ENCODE measurements at places on chromosomes 4 and X.

DNA sequence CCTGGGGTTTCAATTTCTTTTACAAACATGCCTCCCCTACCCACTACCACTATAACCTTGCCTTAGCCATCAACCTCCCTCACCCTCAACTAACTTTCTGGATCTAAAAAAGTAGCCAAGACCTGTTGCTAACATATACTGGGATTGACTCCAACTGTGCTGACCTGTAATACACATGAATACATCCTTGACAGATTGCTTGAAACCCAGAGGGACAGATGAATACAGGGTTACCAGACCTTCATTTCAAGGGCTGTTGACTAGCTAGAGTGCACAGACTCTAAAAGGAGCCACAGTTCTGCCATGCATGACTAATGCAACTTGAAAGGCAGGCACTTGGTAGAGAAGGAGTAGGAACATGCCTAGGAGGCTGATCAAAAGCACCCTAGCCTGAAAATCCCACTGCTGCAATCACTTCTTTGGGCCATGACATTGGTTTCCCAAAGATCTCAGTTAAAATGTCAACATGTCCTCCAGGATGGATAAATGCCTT, 121.0 kb downstream of the PCDH19 start:
- DNase-seq = no peak

DNA sequence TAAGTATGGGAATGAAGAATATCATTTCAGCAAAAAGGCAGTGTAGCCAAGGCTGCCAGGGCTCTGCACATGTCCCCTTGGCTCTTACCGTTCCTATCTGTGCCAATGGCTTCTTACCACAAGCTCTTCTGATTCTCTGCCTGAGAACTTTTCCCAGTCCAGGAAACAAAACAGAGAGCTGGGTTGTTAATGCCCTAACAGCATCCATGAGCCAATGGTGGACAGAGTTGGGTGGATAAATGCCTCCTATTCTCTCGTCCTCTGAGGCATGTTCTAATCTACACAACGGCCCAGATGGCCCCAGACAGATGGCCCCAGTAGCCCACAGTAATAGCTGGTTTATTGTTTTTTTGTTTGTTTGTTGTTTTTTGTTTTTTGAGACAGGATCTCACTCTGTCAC, 28.0 kb downstream of the SCD5 start:
- DNase-seq = peak; percentile 97

- DNase-seq = no peak
Measured at GRCh38 chrX:152865232-152865920, 32.5 kb upstream of the ZNF185 start.

DNA sequence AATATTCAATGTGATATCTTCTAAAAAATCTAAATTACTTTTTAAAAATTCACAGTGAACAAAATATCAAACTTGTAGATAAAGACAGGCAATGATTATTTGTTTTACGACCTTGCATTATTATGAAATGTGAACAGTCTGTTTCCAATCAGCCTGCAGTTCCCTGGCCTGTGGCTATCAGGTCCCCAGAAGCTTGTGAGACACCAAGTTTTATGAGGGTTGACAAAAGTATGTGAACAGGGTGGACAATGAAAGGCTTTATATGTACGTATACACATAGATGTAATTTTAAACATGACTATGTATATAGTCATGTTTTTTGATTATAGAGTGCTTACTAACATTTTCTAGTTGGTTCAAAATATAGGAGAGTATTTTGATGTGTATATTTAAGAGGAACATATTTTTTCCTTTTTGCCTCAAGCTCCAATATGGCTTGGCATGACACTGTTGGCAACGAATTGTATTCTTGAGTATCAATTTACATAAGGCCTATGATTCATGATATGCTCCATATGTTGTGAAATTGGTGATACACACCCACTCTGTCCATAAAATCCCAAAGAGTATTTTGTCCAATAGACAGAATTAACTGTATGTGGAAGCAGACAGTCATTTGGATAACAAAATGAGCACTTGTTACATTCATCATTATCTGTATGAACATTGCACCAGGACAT, 55.7 kb downstream of the BTC start:
- no peak for DNase-seq

DNA sequence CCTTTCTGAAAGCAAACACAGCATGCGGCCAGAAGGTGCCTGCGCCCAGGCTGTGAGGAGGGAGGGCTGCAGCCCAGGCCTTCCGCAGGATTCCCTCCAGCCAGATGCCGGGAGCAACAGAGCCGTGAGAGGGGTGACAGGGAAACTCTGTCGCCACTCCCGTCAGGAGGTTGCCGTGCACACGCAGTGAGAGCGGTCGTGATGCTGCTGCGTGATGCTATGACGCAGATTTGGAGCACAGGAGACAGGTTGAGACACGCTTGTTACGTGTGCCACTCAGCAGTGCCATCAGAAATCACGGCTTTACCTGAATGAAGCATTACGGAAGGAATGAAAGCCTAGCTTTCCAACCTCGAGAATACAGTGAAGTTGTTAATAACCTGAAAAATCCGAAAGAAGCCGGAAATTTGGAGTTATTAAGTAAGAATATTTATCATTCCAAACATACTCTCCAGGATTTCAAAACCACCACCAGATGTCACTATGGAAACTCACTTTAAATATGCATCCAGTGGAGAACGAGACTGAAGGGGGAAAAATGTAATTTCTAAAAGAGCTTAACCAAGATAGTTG, 54.4 kb downstream of the FAT1 start:
- DNase-seq = peak; percentile 52

DNA sequence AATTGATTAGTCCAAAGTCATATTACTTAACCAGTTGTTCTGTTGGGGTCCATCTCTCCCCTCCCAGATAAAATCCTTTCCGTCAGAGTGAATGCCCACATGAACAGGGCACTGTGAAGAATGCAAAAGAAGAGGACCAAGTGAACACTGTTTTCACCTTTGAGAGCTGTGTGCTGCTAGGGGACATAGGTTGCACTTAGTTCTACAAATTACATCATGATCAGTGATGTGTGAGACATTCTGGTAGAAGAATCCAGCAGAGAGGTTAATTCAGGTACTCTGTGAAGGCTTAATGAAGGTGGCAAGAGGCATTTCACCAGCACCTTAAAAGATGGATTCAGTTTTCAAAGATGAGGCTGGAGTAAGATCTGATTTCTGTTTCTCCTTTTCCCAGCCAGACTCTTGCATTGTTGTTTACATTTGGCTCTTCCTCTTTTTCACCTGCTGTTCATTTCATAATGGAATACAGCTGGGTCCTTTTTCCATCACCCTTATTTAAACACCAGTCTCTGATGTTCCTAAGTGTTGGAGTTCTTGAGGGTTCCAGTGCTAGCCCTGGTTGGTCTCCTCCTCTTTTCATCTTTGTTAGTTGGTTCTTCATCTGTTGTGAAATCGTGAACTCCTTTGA, 10.9 kb downstream of the GAB1 start:
- DNase-seq = no peak

- DNase-seq = no peak
Measured at GRCh38 chr4:972651-973424, 531 bp downstream of the DGKQ start.

DNA sequence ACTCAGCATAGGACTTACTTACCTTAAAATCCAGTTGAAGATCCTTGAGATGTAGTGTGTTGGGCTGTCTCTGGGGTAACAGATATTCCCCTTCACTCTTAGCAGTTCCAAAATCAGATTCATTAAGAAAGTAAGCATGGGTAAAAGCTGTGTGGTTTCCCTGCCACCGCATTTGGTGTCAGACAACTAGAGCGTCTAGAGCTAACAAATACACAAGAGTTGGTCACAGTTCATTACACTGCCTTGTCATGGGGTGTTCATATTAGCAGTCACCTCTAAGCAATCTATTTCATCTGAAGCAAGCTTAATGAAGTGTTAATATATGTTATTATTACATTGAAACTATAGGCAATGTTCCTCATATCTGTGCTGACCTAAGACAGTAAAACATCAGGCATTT, 342.8 kb downstream of the PPARGC1A start:
- no peak for DNase-seq
